ENCODE measurements at places on chromosomes 3 and 15.

DNA sequence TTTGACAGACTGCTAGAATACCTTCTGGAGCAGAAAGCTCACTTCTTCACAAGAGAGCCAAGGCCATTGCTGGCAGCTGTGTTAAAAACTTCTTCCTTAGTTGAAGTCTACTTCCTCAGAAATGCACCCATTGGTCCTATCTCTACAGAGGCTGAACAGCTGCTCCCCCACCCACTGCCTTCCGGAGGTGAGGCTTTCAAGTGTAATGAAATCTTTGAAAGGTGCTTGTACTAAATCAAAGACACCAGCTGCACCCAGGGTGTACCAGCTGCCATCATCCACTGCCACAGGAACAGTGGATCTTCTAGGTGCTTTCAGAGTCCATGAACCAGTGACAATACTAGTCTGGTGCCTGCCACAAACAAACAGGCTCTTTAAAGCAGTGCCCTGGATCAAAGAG is 26.4 kb upstream of the HERC1 start:
- no peak for DNase-seq

GRCh38 chr3:112092496-112093179 is 6.4 kb downstream of the C3orf52 start:
- no peak for DNase-seq

DNA sequence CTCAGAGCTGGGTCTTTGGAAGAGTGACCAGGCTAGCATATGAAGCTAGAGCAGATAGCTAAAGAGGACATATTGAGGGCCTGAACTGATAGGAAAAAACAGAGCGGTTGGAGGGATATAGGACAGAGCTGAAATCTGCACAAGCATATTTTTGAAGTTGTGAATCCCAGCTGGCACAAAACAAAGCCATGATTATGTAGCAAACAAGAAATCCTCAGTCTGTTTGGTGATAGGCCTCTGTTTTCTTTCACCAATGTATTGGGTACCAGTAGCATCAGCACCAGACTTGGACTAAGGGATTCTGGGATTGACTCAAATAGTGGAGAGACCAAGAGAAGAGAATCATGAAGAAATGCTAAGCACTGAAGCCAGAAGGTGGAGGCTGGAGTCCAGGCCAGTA is 151.0 kb downstream of the FAM43A start:
- DNase-seq, result no peak

DNA sequence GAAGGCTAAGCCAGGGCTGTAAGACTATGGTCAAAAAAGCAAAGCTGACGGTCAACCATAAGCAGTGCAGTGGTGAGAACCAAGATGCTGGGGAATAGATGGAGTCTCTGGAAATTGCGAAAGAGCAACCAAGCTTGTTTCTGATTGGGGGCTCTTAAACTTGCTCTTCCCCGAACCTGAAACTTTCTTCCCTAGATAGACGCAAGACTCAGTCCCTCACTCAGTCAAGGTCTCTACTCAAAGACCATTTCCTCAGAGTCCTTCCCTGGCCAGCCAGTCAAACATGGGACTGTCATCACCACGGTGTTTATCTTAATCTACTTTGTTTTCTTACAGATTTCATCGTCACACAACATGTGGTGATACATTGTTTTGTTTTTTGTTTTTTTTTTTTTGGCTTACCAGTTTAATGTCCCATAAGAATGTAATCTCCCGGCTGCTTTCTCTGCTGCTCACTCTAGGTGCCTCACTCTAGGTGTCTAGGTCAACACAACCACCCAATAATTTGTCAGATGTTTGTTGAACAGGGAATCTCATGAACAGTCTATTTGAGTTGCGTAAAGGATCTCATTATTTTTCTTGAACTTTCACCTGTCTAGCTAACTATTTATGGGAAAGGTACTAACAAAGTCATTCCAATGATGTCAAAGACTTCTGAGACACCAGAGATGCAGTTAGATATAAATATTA is 495.4 kb downstream of the FOXP1 start:
- no peak for DNase-seq

DNA sequence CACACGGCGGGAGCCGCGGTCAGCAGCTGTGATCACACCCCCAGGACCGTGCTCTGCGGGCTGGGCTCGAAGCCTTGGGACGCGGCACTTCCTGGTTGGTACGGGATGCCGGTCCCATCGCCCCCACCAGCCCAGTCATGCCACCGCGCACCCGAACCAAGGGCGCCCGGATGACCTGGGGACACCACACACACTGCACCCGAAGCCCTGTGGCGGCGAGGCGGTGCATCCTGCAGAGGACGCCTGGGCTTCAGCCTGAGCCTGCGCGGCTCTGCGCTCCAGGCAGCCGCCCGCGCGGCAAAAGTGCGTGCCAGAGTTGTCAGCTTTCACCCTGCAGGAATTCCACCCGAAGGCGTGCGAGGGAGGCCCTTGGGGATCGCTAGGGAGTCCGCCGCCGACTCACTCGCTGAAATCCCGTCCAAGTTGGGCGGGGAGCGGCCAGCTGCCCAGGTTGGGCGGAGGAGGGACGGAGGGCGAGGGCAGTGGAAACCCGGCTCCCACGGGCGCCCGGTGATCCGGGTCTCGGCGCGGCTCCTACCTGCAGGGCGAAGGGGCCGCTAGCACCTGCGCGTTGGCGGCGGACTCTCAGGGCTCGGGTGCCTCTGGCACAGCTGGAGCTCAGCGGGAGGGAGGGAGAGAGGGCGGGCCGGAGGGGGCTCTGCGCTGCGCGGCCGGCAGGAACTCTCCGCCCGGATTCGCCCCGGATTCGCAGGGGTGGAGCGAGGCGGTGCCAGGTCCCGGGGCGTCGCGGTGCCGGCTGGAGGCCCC is at the start of gene PLD1:
Gene PLD1, minus strand, starts transcription at position 623 of the 768 bp plus-strand sequence. CDS start 72,432 bp downstream, outside the sequence.
- DNase-seq, result no peak

GRCh38 chr3:16928386-16929132 is 43.8 kb downstream of the PLCL2 start:
- DNase-seq, result no peak
